GM18507 (cell line): ENCODE measurements at places on chromosomes 5 and 9.

DNA sequence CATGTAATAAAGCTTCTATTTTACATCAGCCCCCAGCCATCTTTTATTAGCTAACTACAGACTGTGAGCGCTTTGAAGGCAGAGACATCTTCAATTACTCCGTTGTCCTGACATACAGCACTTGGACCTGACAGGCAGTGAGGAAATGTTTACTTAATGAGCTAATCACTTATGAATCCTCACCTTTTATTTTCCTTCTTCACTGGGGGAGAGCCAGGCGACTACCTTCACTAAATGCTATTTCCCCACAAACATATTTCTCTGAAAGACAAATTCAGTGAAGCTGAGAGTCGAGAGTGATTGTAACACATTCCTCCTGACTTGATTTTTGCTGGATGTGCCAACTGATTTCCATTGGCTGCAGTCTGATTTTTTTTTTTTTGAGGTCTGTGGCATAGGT, 192.1 kb upstream of the CLINT1 start:
- DNase-seq: no peak

- DNase-seq: no peak
These were observed 5.5 kb downstream of the TMEM8B start for GRCh38 chr9:35834260-35835215.

- DNase-seq: no peak
These were observed 122.5 kb upstream of the RUSC2 start for GRCh38 chr9:35367451-35367850.

DNA sequence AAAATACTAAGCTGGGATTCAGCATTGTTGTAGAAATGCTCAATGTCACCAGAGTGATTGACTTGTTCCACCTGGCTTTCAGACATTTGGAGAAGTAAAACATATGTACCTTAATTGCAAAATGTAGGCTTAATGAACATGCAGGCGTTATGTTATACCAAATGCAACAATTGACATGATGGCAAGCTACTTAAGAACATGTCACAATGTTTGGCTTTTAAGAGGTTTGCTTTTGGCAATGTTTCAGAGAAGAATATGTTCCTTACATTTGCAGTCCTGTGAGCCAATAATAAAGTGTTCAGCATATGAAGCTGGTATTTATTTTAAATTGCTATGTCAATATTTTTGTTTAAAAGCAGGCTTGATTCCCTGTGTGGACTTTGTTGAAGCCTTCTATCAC, 111.7 kb upstream of the NUDT12 start:
- no peak for DNase-seq

GRCh38 chr9:132801659-132802058, 76.4 kb downstream of the AK8 start:
- no peak for DNase-seq

DNA sequence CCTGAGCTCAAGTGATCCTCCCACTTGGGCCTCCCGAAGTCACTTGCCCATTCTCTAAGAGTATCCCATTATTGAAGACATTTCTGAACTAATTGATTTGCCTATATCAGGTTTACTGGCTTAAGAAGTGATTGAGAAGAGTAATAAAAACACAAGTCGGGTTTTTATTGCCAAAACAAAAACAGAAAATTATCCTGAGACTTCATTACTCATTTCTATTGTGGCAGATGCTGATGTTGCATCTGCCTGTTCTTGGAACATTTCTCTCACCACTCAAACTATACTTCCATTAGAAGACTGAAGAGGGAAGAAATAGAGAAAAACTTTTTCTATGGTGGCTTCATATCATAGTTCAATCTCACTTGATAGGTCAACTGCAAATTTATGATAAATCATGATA, 41.9 kb upstream of the PLPP1 start:
- DNase-seq: no peak
